ENCODE measurements at places on chromosomes 2 and 18. TPM values are rescaled to one million over a fixed set of nuclear protein-coding genes. Genes with fewer than 3 reads are reported as not detected.

GPR55 gene
- not detected for total RNA-seq

REG3G gene
- not detected for total RNA-seq

NYAP2 gene
- total RNA-seq: not detected

HOXD8 gene
- total RNA-seq: 5.6 TPM

ADCYAP1 gene
- not detected for total RNA-seq

ZNF385B gene
- total RNA-seq: not detected
